ENCODE measurements at places on chromosomes 2 and 18.
A peak's percentile ranks its signal among the peaks of the same experiment; 100 is the strongest.

DNA sequence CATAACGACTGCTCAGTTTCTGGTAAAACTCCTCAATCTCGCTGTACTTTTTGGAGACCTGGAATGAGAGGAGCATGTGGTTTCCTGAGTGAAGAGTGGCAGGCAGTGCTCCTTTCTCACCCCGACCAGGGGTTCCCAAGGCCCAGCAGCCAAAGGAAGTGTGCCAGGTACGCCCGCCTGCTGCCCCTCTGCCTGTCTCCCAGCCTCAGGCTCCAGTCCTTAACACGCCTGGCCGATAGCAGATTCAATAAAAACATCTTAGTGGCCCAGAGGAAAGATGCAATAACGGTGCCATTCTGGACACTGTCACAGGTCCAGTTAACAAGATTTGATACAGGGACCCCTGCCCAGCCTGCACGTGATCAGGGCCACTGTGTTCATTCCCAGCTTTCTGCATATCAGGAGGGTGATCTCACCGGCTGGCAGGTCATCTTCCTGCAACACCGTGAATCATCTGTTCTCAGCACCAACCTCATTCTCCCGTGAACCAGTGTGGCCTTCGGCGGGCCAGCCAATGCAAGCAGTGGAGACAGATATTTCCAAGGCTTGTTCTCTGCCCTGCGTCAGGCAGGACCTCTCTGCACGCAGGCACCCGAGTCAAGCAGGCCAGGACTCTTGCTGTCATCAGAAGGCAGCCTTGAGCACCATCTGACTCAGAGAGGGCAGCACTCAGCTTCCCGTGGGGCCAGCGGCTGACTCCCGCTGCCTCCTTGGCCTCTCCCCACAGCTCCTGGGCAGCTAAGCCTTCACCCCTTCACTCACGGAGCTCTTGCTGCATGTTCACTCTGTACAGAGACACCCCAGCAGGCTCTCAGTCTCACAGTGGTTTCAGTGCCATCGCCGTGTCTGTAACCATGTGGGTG, 9.5 kb downstream of the HS1BP3 start:
- DNase-seq, result no peak

- no peak for DNase-seq
Observed at GRCh38 chr2:214706986-214707385, 102.5 kb downstream of the BARD1 start.

DNA sequence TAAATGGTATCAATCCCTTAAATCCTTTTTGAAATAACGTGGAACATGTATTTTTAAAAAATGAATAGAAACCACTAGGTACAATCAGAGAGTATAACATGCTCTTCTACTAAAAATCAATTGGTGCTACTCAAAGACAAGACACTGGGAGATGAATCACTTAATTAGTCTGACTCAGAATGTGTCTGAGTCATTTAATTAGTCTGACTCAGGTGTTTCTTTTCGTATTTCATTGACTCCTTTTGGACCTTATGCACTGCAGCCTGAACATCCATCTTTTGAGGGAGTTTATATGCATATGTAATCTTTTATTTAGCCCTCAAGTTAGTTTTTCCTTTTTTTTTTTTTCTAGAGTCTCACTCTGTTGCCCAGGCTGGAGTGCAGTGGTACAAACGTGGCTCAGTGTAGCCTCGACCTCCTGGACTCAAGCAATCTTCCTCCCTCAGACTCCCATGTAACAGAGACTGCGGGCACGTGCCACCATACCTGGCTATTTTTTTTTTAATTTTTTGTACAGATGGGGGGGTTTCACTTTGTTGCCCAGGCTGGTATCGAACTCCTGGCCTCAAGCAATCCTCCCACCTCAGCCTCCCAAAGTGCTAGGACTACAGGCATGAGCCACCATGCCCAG, 26.5 kb downstream of the PPP4R3B start:
- no peak for DNase-seq

DNA sequence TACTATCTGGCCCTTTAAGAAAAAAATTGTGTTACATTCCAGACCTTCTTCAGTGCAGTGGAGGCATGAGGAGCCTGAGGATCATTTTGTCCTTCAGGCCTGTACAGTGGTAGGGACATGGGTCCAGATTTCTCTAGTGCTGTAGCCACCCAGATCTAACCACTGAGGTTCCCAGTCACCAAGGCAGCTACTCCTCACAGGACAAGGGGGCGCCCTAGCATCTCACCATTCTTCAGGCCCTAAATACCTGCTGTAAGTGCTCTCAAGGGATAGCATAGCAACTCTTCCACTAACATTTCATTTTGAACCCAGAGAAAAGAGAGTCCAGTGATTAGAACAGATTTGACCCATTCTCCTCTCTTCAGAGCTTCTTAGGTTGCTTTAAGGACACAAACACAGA, 1533.0 kb downstream of the LRP1B start:
- no peak for DNase-seq

GRCh38 chr2:96961210-96961950, 25.0 kb downstream of the FAM178B start:
- no peak for DNase-seq

- DNase-seq, result no peak
Observed at GRCh38 chr2:201058914-201059313, 12.6 kb downstream of the HYCC2 start.

DNA sequence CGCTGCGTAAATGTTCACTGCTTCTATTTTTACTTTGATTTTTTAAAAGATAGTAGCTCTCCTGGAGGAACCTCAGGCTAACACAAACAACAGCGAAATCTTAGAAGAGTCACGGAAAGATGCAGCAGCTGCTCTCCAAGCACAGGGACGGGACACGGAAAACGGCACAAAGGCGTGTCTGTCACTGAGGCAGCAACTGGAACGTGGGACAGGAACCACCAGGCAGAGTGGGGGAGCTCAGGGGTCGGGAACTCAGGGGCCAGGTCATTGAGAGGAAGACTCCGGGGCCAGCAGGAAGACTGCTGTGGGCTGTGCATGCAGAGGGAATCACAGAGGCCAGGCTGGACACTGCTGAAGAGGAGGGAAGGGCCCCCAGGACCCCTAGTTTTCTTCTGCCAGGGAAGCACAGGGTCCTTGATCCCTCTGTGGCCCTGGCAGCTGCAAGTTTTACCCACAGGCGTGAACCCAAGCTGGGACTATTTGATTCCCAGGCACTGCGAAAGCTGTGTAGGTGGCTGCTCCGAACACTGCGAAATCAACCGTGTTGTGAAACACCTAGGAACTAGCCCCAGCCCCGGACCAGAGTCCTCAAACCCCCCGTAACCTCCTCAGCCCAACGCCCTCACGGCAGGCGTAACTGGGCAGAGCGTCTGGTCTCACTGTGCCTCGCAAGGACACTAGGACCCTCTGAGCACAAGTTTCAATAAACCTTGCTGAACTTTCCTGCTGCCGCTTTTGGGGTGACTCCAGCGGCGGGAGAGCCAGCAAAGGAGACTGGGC, 263.0 kb downstream of the EIPR1 start:
- no peak for DNase-seq

DNA sequence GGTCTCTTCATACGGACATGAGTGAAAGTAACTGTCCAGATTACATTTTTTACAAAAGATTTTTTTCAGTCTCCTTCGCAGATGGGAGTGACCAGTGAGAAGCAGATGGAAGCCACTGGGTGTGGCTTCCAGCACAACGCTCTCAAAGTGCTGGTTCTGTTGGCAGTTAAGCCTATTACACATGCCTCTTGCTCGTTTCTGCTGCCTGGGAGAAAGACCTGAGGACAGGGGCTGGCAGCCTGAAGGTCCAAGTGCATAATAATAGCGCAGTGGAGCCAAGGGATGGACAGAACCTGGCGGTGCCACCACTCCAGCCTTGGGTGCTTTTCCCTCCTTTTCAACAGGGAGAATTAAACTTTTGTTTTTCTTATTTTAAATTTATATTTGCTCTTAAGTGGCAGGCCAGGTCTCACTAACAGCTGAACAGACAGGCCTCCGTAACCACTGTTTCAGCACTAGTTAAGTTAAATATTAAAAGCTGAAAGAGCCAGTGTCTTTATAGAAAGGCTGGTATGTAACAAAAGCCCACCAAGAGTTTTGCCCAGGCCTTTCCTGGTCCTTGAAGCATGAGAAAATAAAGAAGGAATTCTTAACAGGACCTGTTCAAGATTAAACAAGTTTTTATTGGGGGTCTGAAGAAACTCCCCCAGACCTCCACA, 1.2 kb upstream of the SKA1 start:
- no peak for DNase-seq

GRCh38 chr2:236338495-236339184, 74.4 kb upstream of the ASB18 start:
- no peak for DNase-seq

GRCh38 chr2:235088496-235088921, 136.7 kb downstream of the SH3BP4 start:
- no peak for DNase-seq

GRCh38 chr2:120343100-120343432, 2.9 kb upstream of the INHBB start:
- no peak for DNase-seq

- no peak for DNase-seq
Observed at GRCh38 chr2:41779888-41780287, 267.9 kb upstream of the PKDCC start.

GRCh38 chr2:5725794-5726463, 33.7 kb downstream of the SOX11 start:
- DNase-seq, result peak; percentile 91

GRCh38 chr18:24198461-24198860, 59.6 kb downstream of the CABYR start:
- no peak for DNase-seq

Data from H1 (cell line).